ENCODE measurements at places on chromosomes 6 and 20. TPM values are rescaled to one million over a fixed set of nuclear protein-coding genes. Genes with fewer than 3 reads are reported as not detected.

SPDEF gene
- not detected for total RNA-seq

HLA-B gene
- 15.2 TPM for total RNA-seq

CALHM6 gene
- 3.9 TPM for total RNA-seq

ASCC3 gene
- total RNA-seq = 23.6 TPM

TCF21 gene
- not detected for total RNA-seq

PDE10A gene
- total RNA-seq = 54.6 TPM

MUCL3 gene
- not detected for total RNA-seq

CDSN gene
- not detected for total RNA-seq

VARS2 gene
- 23.4 TPM for total RNA-seq
